Stimulated activated CD4-positive, alpha-beta T cell treated with anti-CD3 and anti-CD28 coated beads, Interleukin-2, amount 100 ng/mL, for 48 hours (primary cell): ENCODE measurements at places on chromosomes 5 and 9.

- no peak for DNase-seq
These were observed 2.0 kb downstream of the MAML1 start for GRCh38 chr5:179734536-179735164.

- no peak for DNase-seq
These were observed 9.0 kb downstream of the COL27A1 start for GRCh38 chr9:114164191-114164794.

DNA sequence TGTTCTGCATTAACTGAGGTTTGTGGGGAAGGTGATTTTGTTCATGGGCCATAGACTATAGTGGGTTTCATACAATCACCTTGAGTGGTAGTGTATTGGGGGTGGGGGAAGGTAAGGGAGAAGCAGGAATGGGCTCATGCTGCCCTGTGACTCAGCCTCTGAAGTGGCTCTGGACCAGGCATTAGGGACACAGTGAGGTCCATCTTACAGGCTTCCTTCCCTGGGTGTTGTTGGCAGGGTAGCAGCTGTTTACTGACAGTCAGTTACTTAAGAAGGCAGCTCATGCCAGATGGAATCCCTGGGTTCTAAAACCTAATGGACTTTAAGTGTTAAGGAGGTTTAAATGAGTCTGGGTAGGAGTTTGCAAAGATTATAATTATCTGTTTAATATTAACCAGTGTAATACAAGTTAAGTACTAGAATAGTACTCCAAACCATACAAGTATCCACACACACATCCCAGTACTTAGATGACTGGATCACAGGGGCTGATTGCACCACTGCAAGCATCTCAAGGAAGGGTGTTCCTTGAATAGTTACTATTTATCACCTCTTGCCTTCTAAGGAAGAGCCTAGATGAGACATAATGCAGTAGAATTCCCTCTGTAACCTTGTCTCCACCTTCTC, 59.3 kb downstream of the CAST start:
- no peak for DNase-seq

DNA sequence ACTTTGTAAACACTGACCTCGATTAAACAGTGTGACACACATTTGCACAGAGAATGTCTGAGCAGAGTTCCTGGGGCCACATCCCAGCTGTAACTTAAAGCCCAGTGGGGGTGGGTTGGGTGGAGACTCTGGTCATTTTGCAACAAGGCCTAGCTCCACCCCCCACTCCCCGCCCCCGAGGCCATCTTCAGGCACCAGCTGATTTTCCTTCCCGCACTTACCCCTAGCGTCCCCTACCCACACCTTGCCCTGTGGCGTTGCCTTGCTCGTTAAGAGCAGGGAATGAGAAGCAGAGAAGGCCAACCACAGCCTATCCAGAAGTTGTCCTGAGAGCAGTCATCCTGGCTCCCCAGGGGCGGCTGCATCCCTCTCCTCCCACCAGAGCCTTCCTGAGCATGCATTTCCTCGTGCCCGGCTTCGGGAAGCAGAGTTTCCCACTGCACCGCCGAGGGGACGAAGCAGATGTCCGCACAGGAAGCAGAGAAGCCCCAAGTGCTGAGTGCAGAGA, 101.7 kb upstream of the SARDH start:
- no peak for DNase-seq

- DNase-seq, result no peak
These were observed 19.9 kb downstream of the SEMA4D start for GRCh38 chr9:89477811-89478630.
